ENCODE measurements at places on chromosomes 12 and 14. TPM values are rescaled to one million over a fixed set of nuclear protein-coding genes. Genes with fewer than 3 reads are reported as not detected.

Gene E2F7
- total RNA-seq: 0.75 TPM

Gene AKAP3
- 7.1 TPM for total RNA-seq

Gene LPAR5
- total RNA-seq: 1.6 TPM

Gene MYO1H
- 0.16 TPM for total RNA-seq

Gene DIP2B
- 15.2 TPM for total RNA-seq

Gene ACOT6
- total RNA-seq: not detected

Gene FLVCR2
- 2.2 TPM for total RNA-seq

Gene OR4N2
- total RNA-seq: not detected

Gene ATL1
- total RNA-seq: 2.2 TPM

Gene ALDH6A1
- 37.2 TPM for total RNA-seq

Gene KLRB1
- 0.75 TPM for total RNA-seq

Gene SPX
- total RNA-seq: 5.6 TPM

Gene FUT8
- 9.5 TPM for total RNA-seq

DNA sequence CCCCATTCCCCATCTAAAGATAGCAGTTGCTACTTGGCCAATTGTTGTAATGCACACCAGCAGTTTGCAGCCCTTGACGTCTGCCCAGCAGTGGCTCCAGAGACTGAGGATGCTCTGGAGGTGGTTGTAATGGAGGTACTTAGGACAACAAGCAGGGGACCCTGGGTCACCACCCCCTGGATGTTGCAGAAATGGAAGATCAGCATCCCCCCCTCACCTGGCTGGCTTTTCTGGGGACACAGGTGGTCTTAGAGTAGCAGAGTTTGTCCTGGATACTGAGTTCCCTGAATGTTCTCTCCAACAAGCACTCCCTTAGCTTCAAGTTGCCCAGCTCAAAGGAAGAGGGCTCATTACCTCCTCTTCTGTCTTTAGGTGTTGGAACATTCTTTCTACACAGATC, 250.5 kb downstream of the AACS start:
- DNase-seq: no peak
- H3K36me3 ChIP-seq: no peaks in the 10 kb centered on the region
- H3K27ac ChIP-seq: no peak overlapping the region

DNA sequence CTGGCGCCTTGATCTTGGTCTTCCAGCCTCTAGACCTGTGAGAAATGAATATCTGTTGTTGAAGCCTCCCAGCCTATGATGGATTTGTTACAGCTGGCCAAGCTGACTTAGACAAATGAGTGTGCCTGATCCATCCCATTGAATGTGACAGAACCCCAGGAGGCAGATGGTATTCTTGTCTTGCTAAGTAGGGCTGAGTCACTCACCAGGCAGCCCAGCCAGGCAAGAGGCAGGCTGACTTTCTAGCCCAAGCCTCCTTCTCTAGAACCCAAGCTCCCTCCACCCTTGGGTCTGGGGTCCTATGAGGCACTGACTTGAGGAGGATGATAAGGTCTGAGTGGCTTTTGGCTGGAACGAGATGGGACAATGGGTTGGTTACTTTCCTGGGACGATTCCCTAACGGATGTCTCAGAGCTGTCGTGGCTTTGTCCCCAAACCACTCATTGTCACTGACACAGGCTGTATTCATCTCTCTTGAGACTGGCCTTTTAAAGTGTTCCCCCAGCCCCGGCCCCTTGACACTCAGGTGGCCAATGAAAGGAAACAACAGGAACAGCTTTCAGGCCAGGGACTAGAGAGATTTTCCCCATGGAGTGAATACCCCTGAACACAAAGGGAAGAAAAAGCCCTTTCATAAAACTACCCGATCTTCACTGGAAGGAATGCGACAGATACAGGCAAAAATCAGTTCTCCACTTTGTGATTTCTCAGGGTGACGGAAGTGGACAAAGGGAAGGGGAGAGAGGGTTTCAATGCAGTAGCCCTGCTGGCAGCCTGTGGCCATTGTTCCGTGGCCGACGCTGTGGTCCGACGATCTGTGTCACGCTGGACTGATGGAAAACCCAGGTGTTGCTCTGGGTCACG, 264.2 kb downstream of the AACS start:
- peaks cover 5% of the 10 kb centered on the region for H3K27me3 ChIP-seq
- no peak for DNase-seq
- H3K27ac ChIP-seq: no peak overlapping the region
- H3K4me3 ChIP-seq: no peak overlapping the region

GRCh38 chr14:68309616-68310015, 483.3 kb downstream of the ZFP36L1 start:
- no peaks in the 10 kb centered on the region for H3K27me3 ChIP-seq
- no peak for DNase-seq
- no peak overlapping the region for H3K4me3 ChIP-seq
- peaks cover 7% of the 10 kb centered on the region for H3K4me1 ChIP-seq

DNA sequence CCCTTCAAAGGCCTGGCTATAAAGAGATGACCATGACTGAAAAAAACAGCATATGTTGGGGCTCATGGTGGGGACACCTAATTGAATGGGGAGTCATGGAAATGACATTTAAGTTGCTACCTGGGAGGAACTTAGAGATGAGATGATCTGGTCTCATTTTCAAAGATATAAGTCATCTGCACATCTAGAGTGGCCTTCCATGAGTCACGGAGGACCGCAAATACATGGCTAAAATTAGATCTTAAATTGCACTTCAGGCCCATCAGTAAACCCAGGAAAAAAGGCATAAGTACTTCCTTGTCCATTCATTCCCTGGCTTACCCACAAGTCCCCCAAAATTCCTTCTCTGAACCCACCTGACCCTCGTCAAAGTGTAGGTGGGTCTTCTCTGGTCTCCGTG, 53.4 kb downstream of the SPTB start:
- H3K4me1 ChIP-seq: no peaks in the 10 kb centered on the region
- H3K36me3 ChIP-seq: no peaks in the 10 kb centered on the region
- H3K27ac ChIP-seq: peak overlapping the region; percentile 78
- no peak overlapping the region for H3K4me3 ChIP-seq
- DNase-seq: no peak

DNA sequence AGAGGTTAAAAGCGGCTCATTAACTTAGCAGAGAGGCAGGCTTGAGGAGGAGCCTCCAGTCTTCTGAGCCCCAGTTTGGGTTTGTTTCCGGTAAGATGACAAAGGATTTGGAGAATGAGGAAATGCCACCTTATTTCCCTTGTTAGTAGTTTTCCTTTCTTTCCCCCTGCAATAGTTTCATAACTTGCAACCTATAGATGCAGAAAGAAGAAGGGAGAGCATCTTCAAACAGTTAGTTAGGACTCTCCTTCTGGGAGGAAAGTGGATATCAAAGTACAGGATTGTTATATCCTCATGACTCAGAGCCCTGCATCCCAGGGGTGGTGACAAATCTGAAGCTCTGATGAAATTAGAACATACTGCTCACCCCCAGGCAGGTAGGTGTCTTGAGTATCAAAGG, 180.7 kb upstream of the SLC38A2 start:
- no peak overlapping the region for H3K4me3 ChIP-seq
- H3K27me3 ChIP-seq: no peaks in the 10 kb centered on the region
- no peak for DNase-seq
- peaks cover 26% of the 10 kb centered on the region for H3K4me1 ChIP-seq
- peak overlapping the region; percentile 85 for H3K27ac ChIP-seq

GRCh38 chr12:94745562-94745961, 95.2 kb upstream of the TMCC3 start:
- no peaks in the 10 kb centered on the region for H3K4me1 ChIP-seq
- no peak for DNase-seq
- no peaks in the 10 kb centered on the region for H3K36me3 ChIP-seq
- H3K27me3 ChIP-seq: no peaks in the 10 kb centered on the region

DNA sequence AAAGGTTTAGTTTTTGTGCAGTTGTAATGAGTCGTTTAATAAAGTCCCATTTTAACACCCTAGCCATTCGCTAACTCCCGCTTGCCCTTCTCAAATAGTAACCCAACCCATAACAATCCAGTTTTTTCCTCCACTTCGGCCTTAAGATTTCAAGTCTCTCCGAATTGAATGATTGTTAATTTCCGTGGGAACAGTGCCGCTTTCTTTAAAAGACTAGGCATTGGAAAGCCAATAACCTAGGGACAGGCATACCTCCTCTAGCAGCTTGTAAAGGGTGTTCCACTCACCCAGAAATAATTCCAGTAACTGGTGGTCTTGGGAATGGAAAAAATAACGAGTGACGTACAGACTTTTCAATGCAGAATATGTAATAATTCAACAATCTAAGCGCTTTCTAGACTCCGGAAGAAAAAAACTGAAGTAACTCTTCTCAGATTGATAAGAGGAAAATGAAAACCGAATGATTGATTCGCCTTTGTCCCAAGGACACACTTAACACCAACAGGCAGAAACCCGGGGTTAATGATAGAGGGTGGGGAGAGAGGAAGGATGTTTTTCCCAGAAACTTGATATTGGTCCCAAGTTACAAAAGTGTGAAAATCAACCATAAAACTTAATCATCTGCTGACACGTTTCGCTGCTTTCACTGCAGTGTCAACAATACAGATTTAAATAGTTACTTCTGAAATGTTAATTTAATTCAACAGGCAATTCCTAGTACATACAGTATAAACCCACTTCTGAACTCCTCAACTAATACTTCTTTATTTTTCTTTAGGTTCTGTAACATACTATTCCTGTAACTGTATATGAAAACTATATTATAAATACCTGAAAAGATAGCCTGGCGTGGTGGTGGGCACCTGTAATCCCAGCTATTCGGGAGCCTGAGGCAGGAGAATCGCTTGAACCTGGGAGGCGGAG, 1.0 kb upstream of the SINHCAF start:
- H3K27me3 ChIP-seq: no peaks in the 10 kb centered on the region
- H3K4me3 ChIP-seq: peak overlapping the region; percentile 81
- no peak for DNase-seq
- H3K27ac ChIP-seq: peak overlapping the region; percentile 83

DNA sequence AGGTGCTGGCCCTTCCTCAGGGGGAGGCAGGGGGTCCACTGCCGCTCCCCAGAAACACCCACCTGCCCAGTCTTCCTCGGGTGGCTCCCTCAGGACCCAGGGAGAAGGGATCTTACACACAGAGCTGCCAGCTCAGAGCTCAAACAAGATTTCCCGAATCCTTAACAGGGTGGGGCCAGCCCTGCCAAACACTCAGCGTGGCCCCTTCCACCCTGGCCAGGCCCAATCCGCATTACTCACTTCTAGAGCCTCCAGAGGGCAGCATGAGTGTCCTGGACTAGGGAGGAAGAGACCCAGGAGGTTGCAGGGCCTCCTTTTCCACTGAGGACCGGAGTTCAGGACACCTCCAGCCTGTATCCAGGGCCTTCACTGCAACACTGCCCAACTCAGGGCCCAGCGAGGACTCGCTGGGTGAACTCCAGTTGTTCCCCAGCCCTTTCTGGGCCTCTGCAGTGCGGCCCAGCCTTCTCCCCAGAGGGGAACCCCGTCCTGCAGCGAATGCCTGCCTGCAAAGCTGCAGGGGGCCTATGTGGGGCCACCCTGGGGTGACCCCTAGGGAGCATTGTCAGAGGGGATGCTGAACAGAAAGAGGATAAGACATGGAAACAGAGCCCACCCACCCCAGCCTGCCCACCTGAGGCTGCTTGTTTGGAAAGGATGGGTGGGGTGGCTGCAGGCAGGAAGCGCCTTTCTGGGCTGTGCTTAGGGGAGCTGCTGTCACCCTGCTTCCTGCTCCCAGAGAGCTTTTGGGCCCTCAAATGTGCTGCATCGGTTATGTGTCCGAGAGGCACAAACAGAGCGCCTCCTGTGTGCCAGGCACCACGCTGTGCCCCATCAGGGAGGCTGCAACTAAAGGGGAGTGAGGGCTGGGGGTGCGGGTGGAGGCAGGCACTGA, 43.8 kb downstream of the CCNK start:
- H3K4me3 ChIP-seq: no peak overlapping the region
- DNase-seq: no peak
- no peaks in the 10 kb centered on the region for H3K36me3 ChIP-seq
- H3K4me1 ChIP-seq: no peaks in the 10 kb centered on the region
- H3K27ac ChIP-seq: no peak overlapping the region
- H3K27me3 ChIP-seq: no peaks in the 10 kb centered on the region

DNA sequence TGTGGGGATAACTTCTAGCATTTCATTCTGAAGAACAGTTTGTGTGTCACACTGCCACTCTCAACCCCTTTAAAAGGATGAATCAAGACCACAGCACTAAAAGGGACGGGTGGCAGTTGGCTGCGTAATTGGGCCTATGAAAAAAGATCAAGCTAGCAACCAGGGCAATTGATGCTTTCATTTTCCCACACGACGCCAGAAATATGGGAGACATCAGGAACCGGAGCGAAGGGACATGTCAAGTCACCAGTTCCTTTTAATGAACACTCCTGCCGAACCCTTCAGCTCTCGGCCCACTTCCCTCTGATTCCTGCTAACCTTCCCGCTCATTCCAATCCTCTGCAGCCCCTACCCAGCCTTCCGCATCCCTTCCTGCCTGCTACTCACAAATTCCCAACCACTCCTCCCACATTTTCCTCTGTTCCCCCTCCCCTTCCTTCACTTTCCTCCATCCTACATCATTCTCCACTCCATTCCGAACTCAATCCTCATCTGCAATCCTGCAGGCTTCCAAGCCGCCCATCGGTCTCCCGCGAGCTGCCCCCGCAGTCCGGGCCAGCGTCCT, 753 bp downstream of the CSRNP2 start:
- H3K27ac ChIP-seq: peak overlapping the region; percentile 95
- no peaks in the 10 kb centered on the region for H3K27me3 ChIP-seq
- H3K36me3 ChIP-seq: no peaks in the 10 kb centered on the region
- H3K4me3 ChIP-seq: peak overlapping the region; percentile 85

- no peak for DNase-seq
- H3K27me3 ChIP-seq: no peaks in the 10 kb centered on the region
- H3K4me3 ChIP-seq: no peak overlapping the region
- peak overlapping the region; percentile 50 for H3K27ac ChIP-seq
- peaks cover 40% of the 10 kb centered on the region for H3K36me3 ChIP-seq
- peaks cover 6% of the 10 kb centered on the region for H3K4me1 ChIP-seq
Observed at GRCh38 chr12:131921866-131922769, 7.0 kb upstream of the PUS1 start.

DNA sequence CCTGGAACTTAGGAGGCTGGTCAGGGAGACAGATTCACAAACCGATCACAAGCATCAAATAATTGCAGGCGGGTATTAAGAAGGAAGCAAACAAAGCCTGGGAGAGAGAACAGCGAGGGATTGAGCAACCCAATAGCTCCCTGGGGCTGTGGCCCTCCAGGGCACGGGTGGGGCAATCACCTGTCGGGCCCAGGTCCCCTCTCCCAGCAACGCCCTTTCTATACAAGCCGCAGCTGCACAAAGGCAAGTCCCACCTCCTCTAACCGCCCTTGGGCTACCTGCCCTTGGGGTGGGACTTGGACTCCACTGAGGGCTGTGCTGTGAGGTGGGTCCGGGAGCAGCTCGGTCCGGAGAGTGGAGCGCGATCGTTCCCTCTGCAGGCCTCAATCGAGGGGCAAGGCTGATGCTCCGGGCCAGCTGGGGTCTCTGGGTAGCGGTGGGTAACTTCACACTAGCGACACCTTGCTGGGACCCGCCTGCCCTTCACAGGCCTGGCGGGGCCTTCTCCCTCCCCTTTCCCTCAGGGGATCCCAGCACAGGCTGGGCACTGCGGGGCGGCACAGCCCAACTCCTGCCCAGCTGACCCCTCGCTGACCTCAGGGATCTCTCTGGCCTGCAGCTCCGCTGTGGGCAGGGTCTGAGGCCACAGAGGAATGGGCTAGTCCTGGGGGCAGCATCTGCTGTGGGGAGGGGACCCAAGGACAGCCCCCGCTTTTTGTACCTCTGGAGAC, 8.0 kb downstream of the PHB2 start:
- H3K36me3 ChIP-seq: peaks cover 23% of the 10 kb centered on the region
- no peaks in the 10 kb centered on the region for H3K27me3 ChIP-seq
- no peak overlapping the region for H3K4me3 ChIP-seq
- no peak for DNase-seq
